ENCODE measurements at places on chromosomes 5 and 9.

DNA sequence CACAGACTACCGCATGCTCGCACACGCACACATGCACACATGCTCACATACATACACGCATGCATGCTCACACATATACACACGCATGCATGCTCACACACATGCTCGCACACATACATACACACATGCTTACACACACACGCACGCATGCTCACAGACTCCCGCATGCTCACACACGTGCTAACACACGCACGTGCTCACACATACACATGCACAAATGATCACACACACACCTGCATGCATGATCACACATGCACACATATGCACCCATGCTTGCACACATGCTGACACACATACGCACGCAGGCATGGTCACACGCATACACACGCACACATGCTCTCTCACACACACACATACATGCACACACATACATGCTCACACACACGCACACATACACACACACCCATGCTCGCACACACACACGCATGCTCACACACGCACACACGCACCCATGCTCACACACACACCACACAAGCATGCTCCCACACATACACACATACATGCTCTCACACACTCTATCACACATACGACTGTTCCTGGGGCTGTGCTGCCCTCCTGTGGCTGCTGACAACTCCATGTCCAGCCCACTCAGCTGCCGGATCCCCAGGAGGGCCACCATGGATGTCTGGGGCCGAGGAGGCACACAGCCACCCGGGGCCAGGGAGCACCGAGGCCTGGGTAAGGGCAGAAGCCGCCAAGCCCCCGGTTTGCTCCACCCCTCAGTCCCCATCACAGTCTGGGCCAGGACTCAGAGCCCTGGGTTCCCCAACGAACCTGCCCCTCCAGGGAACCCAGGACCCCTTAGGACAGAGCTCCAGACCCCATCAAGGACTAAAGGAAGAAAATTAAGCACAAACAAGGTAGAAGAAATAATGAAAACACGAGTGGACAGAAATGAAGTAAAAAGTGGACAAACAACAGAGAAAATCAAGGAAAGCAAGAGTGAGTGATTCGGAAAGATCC lies 31.4 kb upstream of the EGFL7 start:
- DNase-seq = no peak

GRCh38 chr9:19875291-19875920 lies 86.6 kb upstream of the SLC24A2 start:
- DNase-seq = no peak

GRCh38 chr9:131630205-131630831 lies 85.0 kb downstream of the PRRT1B start:
- no peak for DNase-seq

- no peak for DNase-seq
These were observed 542.1 kb downstream of the BNC2 start for GRCh38 chr9:16328349-16328748.

DNA sequence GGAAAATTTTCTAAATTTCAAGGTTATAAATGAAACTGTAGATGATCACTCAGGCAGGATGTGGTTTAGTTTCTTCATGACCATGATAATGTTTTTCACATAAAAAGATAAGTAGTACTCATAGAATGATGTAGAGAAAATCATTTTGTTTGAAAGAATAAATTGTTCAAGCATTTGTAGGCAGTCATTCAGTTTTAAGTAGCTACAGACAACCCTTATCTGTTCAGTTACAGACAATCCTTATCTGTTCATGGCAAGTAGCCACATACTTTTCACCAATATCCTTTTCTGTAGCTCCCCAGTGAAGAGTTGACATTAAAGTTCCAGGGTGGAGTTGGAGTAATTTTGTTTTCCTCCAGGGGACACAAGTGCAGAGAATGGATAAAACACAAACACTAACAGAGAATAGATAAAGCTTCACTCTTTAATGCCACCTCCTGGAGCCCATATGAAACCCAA lies 278.1 kb upstream of the TNC start:
- DNase-seq = no peak

GRCh38 chr5:178365501-178366440 lies 133.2 kb upstream of the PHYKPL start:
- no peak for DNase-seq

GRCh38 chr5:39977066-39977655 lies 552.4 kb upstream of the DAB2 start:
- DNase-seq = no peak

DNA sequence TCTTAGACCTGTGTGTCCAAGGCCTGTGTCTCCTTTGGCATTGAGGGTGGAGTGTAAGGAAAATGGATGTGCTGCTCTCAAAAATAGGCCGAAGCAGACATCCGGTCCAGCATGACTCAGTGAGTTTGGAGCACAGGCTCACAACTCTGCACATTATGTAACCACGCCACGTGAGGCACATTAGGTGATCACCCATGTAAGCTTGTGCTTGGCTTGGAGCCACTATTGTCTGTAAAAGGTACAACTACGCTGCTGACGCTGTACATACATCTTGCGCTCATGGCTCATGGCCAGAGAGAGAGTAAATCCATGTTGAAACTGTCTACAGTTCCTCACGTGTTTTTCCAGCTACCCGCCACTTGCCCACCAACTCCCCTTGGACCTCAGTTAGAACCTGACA lies 177.5 kb downstream of the PDE4D start:
- no peak for DNase-seq

DNA sequence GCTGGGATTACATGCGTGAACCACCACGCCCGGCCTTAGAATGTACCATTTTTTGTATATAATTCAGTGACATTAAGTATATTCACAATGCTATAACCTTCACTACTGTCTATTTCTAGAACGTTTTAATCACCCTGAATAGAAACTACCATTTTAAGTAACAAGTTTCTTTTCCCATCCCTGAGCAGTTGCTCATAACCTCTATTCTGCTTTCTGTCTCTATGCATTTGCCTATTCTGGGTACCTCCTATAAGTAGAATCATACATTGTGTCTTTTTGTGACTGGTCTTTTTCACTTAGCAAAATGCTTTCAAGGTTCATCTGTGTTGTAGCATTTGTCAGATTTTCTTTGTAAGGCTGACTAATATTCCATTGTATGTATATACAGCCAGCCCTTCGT lies 39.9 kb downstream of the DDX46 start:
- no peak for DNase-seq

GRCh38 chr9:74729136-74729695 lies 158.5 kb downstream of the TRPM6 start:
- DNase-seq = no peak

DNA sequence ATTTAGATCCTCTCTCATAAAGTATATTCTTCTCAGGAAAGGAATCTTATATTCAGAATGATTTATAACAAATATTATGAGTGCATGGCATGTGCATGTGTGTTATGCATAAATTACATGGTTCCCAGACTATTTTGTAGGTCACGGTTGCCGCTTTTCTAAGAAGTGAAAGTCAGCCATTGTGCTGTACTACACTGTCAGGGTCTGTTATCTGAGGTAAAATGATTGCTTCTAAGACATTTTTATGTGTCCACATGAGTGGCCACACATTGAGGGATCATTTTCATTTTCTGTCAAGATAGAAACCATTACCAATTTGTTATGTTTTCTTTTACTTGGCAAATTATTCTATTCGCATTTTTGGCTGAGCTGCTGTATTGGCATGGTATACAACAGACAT lies 210.8 kb downstream of the CWC27 start:
- no peak for DNase-seq

DNA sequence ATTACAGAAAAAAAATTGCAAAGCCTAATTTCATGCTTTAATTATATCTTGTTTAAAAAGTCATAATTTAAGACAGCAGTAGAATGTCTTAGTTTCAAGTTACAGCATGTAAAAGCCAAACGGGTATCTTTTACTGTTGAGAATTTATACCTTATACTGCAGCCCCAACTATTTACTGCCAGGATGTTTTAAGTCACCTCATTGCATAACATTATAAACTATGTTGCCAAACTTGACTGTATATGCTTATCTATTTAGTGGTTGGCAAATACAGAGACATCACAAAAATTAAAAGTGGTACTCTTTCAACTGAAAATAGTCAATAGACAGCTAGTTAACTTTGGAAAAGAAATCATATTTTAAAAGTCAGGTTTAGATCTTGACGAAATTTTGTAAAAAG lies 119.5 kb downstream of the EDIL3 start:
- no peak for DNase-seq

- DNase-seq = no peak
These were observed 31.7 kb upstream of the CDH6 start for GRCh38 chr5:31161781-31162181.

DNA sequence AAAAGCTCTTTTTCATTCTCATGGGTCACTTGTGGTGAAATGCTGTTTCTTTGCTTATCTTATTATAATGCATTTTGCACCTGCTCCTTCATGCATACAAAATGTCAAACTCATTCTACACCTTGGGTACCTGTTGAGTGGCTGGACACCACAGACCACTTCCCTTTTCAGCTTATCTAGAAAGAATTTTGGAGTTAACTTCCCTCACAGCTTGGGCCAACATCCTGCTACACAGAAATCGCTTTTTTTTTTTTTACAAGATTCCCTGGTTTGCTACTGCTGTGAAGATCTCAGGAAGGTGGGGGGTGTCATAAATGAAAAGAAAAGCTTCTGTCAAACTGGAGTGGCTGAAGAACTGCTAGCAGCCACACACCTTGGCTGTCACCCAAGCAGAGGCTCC lies 2.6 kb downstream of the REXO4 start:
- DNase-seq = no peak

- no peak for DNase-seq
These were observed 13.6 kb upstream of the IL17B start for GRCh38 chr5:149392718-149393117.

GRCh38 chr5:10229306-10230048 lies 20.2 kb downstream of the ATPSCKMT start:
- no peak for DNase-seq

GRCh38 chr9:27394154-27394825 lies 97.3 kb upstream of the EQTN start:
- no peak for DNase-seq

GRCh38 chr9:128250839-128251731 lies 24.7 kb downstream of the GOLGA2 start:
- no peak for DNase-seq

DNA sequence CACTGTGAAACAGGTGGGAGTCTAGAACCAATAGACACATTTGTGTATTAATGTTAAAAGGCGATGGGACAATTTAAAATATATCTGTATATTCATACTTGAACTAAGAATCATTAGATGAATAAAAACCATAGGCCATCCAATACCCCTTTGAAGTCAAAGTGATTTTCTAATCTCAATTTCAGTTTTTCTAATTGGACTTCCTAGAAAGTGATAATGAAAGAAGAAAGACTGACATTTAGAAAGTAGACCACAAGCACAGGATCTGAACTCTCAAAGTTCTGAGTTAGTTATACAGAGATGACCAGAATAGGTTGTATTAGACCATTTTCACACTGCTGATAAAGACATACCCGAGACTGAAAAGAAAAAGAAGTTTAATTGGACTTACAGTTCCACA lies 412.8 kb upstream of the PIK3R1 start:
- DNase-seq = no peak

- DNase-seq = no peak
These were observed 60.7 kb downstream of the TAF11L14 start for GRCh38 chr5:17694914-17695313.

DNA sequence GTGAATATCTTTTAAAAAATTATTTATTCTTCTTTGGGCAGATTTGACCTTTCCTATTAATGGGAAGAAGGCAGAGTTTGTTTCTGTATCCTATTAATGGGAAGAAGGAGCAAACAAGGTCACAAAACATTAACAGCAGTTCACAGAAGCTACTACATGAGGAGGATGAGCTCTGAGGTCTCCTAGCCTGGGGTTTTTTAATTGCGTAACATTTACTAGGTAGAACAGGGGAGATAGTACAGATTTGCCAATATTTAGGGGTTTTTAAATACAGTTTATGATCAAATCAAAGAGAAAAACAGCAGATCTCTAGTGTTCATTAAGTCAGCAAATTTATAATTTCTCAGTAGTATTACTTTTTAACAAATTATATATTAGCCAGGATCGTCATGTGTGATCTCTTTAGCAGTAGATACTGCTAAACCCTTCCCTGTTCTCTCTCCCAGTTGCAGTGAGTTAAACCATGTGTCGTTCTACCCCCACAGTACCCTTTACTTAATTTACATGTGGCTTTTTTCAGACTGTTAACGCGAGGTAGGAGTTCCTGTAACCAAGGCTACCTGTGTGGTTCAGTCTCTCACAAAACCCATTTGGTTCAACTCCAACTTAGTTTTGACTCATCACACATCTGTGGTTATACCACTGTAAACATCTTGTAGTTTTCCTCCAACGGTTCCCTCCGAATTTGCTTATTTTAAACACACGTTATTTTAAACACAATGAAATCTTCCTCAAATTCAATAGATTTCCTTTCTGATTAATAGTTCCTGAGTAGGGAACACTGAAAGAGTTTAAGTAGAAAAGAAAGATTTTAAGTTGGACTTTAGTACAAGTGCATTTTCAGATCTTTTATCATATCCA lies 13.3 kb downstream of the SLC25A46 start:
- DNase-seq = no peak

GRCh38 chr9:127447416-127448111 lies 3.6 kb downstream of the RPL12 start:
- DNase-seq = no peak

DNA sequence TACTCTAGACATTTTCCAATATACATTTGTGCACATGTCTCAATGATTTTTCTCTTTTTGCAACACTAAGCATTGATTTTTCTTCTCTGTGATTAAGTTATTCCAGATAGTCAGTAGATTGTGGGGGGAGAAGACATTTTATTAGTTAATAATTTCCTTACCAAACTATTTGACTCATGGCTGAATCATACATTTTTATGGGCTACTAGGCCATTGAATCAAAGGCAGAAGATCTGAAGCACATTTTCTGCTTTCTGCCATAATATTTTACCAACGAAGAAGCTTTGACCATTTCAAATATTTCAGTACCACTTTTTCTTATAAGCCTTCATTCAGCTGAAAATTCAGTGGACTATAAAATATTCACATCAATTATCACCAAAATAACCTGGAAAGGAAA lies 175.6 kb downstream of the IRX2 start:
- DNase-seq = no peak

DNA sequence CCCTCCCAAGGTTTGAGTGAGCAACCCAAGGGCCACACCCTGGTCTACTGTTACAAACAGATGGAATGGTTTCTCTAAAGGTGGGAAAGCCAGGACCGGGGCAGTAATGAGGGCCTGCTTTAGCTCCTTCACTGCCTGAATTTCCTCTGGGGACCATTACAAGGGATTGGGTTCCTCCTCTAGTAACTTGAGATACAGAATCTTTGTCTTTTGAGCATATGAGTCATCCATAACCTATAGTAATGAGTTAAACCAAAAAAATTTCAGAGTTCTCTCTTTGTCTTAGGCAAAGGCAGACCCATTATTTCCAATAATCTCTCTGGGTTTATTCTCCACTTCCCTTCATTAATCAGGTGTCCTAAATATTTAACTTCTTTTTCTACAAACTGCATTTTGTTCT lies 618.8 kb downstream of the HINT1 start:
- DNase-seq = no peak

All from cortex of kidney (tissue), 1 donor.